ENCODE measurements at places on chromosomes 2 and 18.

GRCh38 chr2:12269041-12269972 is 447.4 kb upstream of the TRIB2 start:
- DNase-seq: no peak

- DNase-seq: no peak
Measured at GRCh38 chr2:35293261-35293660, 1062.3 kb upstream of the CRIM1 start.

- DNase-seq: no peak
Measured at GRCh38 chr2:202054679-202055078, 18.4 kb upstream of the KIAA2012 start.

GRCh38 chr18:10580215-10580614 is 54.4 kb downstream of the NAPG start:
- DNase-seq: no peak

DNA sequence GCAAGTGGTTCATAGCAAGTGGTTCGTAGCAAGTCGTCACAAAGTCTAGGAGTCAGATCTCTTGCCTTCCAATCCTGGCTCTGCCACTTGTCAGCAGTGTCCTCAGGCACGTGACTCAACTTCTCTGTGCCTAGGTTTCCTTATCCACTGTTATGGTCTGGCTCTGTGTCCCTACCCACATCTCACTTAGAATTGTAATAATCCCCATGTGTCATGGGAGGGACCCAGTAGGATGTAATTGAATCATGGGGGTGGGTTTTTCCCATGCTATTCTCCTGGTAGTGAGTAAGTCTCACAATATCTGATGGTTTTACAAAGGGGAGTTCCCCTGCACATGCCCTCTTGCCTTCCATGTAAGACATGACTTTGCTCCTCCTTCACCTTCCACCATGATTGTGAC is 51.8 kb upstream of the AP1S3 start:
- no peak for DNase-seq

DNA sequence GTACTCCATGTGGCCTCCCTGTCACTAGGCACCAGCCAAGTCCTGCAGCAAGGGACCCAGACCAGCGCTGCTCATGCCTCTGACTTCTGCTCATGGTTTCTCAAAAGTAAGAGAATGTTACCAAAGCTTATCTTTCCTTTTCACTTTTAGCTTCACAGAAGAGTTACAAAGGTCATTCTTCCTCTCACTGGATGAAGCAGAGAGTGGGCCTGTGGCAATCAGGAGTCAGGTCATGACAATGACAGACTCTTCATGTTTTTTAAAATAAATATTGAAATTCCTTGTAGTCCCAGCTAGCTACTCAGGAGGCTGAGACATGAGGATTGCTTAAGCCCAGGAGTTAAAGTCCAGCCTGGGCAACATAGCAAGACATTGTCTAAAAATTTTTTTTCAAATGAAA is 126.1 kb downstream of the OSR1 start:
- DNase-seq: no peak

Measured in NCI-H1092 treated with DMSO at 0.1 percent for 48 hours (cell line).